ENCODE measurements at places on chromosomes 1 and 21. TPM values are rescaled to one million over a fixed set of nuclear protein-coding genes. Genes with fewer than 3 reads are reported as not detected.

FOXD2 gene
- 0.22 TPM for total RNA-seq

CYP4B1 gene
- total RNA-seq: not detected

SH2D1B gene
- total RNA-seq: not detected

EFNA3 gene
- total RNA-seq: 0.50 TPM

STYXL2 gene
- total RNA-seq: not detected

S100A1 gene
- not detected for total RNA-seq

OR2T11 gene
- not detected for total RNA-seq

NECTIN4 gene
- 0.11 TPM for total RNA-seq

SHISA4 gene
- 6.9 TPM for total RNA-seq

SMIM1 gene
- 0.55 TPM for total RNA-seq

FAM72A gene
- 3.0 TPM for total RNA-seq

ACTA1 gene
- not detected for total RNA-seq

SH2D5 gene
- 29.5 TPM for total RNA-seq

MROH9 gene
- under 0.01 TPM for total RNA-seq

Measured in uterine smooth muscle cell (primary cell).